ENCODE measurements at places on chromosomes 16 and 17.

DNA sequence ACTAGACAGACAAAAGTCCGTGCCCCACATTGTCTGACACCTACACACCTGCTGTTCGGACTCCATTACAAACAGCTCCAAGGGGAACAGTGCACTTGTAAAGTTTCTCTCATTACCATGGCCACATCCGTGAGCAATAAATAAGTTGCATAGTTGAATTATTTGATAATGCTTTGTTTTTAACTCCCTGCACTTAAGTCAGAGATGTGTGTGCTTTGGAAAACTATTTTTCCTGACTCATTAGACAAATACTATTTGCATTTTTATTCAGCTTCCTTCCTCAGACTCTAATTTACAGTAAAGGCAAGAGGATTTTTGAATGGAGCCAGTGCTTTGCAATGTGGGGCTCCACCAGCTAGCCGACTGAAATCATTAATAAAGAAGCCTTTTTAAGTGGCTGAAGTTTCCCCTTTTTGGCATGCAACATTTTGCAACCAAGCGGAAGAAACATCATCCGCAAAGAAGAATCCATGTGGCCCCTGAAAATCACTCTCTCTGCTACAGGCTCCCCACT lies 6.5 kb upstream of the CCL2 start:
- DNase-seq, result peak; percentile 87

- no peak for DNase-seq
Measured at GRCh38 chr17:73188011-73188410, 4.8 kb upstream of the COG1 start.

GRCh38 chr17:13721705-13722104 lies 120.0 kb upstream of the HS3ST3A1 start:
- no peak for DNase-seq

- no peak for DNase-seq
Measured at GRCh38 chr16:1777375-1778199, 4.7 kb upstream of the MRPS34 start.

GRCh38 chr16:73951481-73951880 lies 345.1 kb upstream of the PSMD7 start:
- peak; percentile 18 for DNase-seq

DNA sequence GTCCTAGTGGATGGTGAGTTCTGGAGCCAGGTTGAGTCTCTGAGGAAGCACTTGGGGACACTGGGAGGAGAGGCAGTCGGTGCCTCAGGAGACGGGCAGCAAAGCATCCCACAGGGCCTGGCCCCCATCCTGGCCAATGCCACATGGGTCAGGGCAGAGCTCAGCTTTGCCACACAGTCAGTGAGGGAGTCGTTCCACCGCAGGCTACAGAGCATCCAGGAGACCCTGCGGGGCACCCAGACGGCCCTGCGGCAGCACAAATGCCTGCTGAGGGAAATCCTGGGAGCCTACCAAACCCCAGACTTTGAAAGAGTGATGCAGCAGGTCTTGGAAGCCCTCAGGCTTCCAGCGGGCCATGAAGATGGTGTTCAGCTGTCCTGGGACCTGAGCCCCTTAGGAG lies 39.7 kb downstream of the PLD6 start:
- no peak for DNase-seq

DNA sequence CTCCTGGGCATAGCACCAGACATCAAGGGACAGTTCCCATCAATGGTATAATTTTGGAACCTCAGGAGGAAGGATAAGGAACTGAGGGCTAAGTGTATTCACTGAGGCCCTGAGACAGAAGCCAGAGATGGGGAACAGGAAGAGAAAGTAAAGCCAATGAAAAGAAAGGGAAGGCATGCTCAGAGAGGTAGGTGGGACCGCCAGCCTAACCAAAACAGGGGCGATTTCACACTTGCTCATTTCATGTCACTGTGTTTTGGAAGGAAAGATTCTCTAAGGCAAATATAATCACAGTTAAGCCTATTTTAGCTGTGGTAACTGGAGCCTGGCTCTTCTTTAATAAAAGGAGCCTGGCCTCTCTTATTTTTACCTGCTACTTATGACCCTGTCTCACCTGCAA lies 411.1 kb downstream of the CDH13 start:
- no peak for DNase-seq

- DNase-seq, result no peak
Measured at GRCh38 chr16:84677017-84677803, 22.6 kb upstream of the USP10 start.

GRCh38 chr16:381012-381788 lies 578 bp downstream of the PGAP6 start:
- peak; percentile 15 for DNase-seq

- DNase-seq, result no peak
Measured at GRCh38 chr17:53635444-53635843, 187.3 kb upstream of the KIF2B start.

Data from fibroblast of skin of back (primary cell).